ENCODE measurements at places on chromosomes 7 and 10.

GRCh38 chr10:23186178-23186577, 5.9 kb upstream of the PTF1A start:
- no peak for DNase-seq

DNA sequence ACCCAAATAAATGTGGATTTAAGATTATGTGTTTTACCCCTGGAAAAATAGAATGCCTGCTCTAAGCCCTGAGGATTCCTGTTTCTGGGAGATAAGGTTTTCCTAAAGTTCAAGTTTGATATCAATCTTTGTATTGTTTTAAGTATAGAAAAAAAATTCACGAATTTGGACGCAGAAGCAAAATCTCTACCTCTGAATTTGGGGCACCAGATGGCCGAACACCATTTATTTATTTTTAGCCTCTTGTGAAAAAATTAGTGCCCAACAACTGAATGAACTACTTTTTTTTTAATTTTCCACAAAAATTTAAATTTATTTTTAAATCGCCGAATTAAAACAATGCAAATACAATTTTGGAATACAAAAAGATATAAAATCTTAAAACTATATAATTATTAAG, 128.1 kb upstream of the SP4 start:
- DNase-seq, result no peak

DNA sequence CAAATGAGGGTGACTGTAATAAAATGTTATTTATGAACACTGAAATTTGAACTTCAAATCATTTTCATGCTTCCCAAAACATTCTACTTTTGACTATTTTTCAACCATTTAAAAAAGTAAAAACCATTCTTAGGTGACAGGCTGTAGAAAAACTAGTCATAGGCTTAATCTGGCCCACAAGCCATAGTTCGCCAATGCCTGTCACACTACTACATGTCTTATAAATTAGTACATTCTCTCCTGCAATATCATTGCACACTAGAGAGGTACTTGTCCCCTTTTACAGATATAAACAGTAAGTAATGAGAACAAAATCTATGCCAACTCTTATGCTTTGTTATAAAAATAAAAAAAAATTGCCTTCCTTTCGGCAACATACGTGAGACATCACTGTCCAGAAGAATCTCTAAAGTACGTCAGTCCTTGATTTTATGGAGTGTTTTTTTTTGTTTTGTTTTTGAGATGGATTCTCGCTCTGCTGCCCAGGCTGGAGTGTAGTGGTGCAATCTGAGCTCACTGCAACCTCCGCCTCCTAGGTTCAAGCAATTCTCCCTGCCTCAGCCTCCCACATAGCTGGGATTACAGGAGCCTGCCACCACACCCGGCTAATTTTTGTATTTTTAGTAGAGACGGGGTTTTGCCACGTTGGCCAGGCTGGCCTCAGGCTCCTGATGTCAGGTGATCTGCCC, 23.2 kb downstream of the UPF2 start:
- DNase-seq, result no peak

GRCh38 chr10:14185316-14186045, 145.2 kb downstream of the FRMD4A start:
- no peak for DNase-seq

Data from NCI-H1417 (cell line).